ENCODE measurements at places on chromosomes 1 and 21. TPM values are rescaled to one million over a fixed set of nuclear protein-coding genes. Genes with fewer than 3 reads are reported as not detected.

GRCh38 chr1:67766141-67766978 is 66.9 kb downstream of the GNG12 start:
- DNase-seq = no peak

GRCh38 chr21:27024971-27025370 is 58.1 kb upstream of the ADAMTS5 start:
- no peak for DNase-seq

- DNase-seq = no peak
These were observed 56.4 kb downstream of the PCBP3 start for GRCh38 chr21:45699966-45700365.

GRCh38 chr1:159282118-159282517 is 20.0 kb upstream of the FCER1A start:
- no peak for DNase-seq

GRCh38 chr1:88685259-88685620 is 1.2 kb downstream of the PKN2 start:
- DNase-seq = no peak

DNA sequence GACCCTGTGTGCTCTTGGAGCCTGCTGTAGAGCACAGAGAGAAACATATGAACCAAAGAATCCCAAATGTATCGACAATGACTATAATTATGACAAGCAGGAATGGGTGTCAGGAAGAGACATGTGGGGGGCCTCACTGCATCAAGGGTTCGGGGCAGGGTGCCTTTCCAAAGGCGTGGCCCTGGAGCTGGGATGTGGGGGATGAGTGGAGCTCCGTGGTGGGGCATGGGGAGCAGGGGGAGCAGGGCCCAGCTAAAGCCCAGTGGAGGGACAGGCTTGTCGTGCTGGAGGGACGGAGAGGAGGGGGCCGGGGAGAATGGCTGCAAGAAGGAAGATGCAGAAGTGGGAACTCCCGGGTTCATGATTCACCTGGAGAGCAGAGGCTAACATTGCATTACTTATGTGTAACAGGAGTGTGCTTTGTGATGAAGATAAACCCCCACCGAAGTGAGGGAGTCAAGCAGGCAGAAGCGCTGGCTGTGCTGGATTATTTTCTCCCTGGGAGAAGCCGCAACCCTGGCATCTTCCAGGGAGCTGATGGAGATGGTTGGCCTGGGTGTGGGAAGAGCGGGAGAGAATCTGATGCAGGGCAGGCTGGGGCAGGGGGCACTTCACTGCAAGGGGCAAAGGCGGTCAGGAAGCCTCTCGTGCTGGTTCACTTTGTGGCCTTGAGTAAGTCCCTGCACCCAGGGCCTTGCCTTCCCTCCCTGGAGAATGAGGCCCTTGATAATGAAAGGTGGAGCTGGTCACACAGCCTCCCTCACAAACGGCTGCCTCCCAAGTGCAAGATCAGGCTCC is 124.6 kb upstream of the RUNX3 start:
- DNase-seq = no peak

GRCh38 chr1:230493264-230493663 is 67.1 kb upstream of the PGBD5 start:
- DNase-seq = no peak

Gene SAMD13
- 3.1 TPM for total RNA-seq

Gene PPP1R15B
- 45.0 TPM for total RNA-seq

Gene ZNF683
- not detected for total RNA-seq

Gene IVL
- 0.57 TPM for total RNA-seq

Gene MYBPHL
- not detected for total RNA-seq

Gene C1orf87
- 0.74 TPM for total RNA-seq

Gene OR2L2
- total RNA-seq = not detected

Gene LCE1B
- total RNA-seq = not detected

Data from prostate gland (tissue), 2 donors.